ENCODE measurements at places on chromosomes 2 and 18. TPM values are rescaled to one million over a fixed set of nuclear protein-coding genes. Genes with fewer than 3 reads are reported as not detected.

- no peak for DNase-seq
These were observed 244.6 kb upstream of the NT5C1B start for GRCh38 chr2:18833941-18834340.

ADAM23 gene
- 0.17 TPM for total RNA-seq

GRCh38 chr18:24421831-24422230, 4.6 kb upstream of the IMPACT start:
- no peaks in the 10 kb centered on the region for H3K36me3 ChIP-seq
- H3K4me3 ChIP-seq: no peak overlapping the region

- DNase-seq: no peak
- peaks cover 5% of the 10 kb centered on the region for H3K27me3 ChIP-seq
- no peaks in the 10 kb centered on the region for H3K4me1 ChIP-seq
These were observed 392.9 kb downstream of the ZNF516 start for GRCh38 chr18:76102156-76102555.

GRCh38 chr2:124610141-124610540, 585.1 kb downstream of the CNTNAP5 start:
- no peaks in the 10 kb centered on the region for H3K36me3 ChIP-seq
- H3K27me3 ChIP-seq: no peaks in the 10 kb centered on the region
- H3K27ac ChIP-seq: no peak overlapping the region
- H3K4me3 ChIP-seq: no peak overlapping the region
- DNase-seq: no peak

DNA sequence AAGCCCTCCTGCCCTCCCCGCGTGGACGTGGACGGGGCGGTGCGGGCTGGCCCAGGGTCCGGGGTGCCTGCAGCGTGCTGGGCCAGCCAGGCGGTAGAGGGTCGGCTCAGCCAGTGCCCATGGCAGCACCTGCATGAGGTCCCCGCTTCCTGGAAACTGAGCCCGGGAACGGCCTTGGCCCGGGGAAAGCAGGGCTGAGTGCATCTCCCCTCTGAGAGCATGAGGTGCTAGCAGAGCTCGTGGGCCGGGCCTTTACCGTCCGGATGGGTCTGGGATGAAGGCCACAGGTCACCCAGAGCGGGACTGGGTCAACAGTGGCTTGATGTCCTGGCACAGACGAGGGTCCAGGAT, 39.8 kb downstream of the TSHZ1 start:
- H3K4me3 ChIP-seq: no peak overlapping the region
- H3K36me3 ChIP-seq: no peaks in the 10 kb centered on the region
- DNase-seq: no peak
- H3K27me3 ChIP-seq: no peaks in the 10 kb centered on the region
- peak overlapping the region; percentile 46 for H3K27ac ChIP-seq

DNA sequence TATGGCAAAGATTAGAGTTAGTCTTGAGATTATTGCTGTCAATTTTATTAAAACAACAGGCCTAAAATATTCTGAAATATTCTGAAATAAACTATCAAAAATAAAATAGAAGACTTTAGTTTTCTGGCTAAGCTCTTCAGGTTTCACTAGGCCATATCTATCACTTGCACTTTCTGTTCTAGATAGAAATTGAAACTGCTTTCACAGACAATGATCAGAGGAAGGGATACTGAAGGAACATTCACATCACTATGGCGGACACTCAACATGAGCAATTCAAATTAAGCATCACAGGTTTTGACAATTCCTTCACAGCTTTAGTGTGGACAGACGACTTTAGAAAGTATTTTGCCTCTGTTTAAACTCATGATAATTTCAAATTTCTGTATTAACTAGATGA, 586.4 kb upstream of the REG3G start:
- no peaks in the 10 kb centered on the region for H3K27me3 ChIP-seq
- H3K4me3 ChIP-seq: no peak overlapping the region
- DNase-seq: no peak
- H3K4me1 ChIP-seq: no peaks in the 10 kb centered on the region
- H3K36me3 ChIP-seq: no peaks in the 10 kb centered on the region
- H3K27ac ChIP-seq: no peak overlapping the region

- no peaks in the 10 kb centered on the region for H3K36me3 ChIP-seq
- H3K27me3 ChIP-seq: no peaks in the 10 kb centered on the region
- no peak overlapping the region for H3K4me3 ChIP-seq
These were observed 415.7 kb upstream of the FIGN start for GRCh38 chr2:164151522-164151921.

DNA sequence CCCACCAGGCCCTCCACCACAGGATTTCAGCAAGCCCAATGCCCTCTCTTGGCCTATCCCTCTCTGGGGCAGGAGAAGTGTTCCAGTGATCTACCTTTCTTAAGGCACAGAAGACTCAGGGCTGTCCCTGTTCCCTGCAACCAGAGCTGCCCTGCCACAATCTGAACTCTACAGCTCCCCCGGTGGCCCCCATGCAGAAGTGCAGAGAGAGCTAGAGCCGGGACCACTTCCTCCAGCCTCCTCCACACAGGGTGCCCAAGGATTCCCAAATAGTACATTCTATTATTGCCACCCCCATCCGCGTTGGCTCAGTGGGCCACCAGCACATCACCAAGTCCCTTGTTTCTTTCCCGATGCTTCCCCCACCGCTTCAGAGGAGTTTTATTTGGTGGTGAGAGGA, 114.8 kb upstream of the PTPRM start:
- no peak overlapping the region for H3K4me3 ChIP-seq
- no peak overlapping the region for H3K27ac ChIP-seq
- H3K36me3 ChIP-seq: no peaks in the 10 kb centered on the region
- no peaks in the 10 kb centered on the region for H3K4me1 ChIP-seq
- H3K27me3 ChIP-seq: peaks cover 4% of the 10 kb centered on the region

DNA sequence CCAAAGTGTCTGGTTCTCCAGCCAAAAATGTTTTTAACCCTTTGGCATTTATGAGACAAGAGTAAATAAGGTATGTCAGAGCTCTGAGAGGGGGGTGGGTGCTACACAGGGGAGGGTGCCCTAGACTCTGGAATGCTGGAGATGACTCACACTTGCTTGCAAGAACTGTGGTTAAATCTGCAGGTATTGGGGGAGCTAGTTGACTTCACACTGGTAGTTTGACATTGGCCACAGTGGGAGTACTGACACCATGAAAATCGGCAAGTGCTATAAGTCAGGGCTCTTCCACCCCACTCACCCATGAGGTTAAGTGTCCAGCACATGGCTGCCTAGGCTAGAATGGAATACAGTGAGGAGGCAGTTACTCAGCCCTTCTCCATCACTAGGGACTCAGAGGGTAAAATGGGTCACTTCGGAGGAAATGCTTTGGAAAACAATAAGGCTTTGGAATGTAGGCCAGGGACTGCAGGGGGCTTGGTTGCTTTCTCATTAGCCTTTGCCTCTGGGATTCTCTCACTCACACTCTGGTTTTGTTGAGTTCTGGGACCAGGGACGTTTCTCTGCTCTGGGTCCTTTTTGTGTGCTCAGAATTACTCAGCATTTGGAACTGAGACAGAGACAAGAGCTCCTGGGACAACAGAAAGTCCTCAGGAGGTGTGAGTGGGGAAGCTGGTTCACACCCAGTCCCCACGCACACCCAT, 91.6 kb downstream of the ACKR3 start:
- no peaks in the 10 kb centered on the region for H3K36me3 ChIP-seq
- no peak overlapping the region for H3K27ac ChIP-seq
- no peaks in the 10 kb centered on the region for H3K4me1 ChIP-seq
- no peaks in the 10 kb centered on the region for H3K27me3 ChIP-seq

DNA sequence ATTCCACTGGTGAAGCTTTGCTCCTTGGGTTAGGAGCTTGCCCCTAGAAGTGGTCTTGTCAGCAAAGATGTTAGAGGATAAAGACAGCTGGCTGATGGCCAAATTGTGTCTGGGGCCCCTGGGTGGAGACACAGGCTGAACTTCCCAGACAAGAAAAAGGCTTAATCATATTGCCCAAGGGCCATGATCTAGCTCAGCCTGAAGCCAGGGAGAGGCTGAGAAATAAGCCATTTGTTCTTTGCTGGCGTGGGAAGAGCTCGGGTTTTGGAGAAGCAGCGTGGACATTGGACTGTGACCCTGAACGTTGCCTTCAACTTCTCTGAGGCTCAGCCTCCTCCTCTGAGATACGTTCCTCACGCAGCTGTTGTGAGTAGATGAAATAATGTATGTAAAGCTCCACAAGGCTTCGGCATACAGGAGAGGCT, 153.0 kb downstream of the ZFP36L2 start:
- H3K27ac ChIP-seq: no peak overlapping the region
- no peak overlapping the region for H3K4me3 ChIP-seq
- peak; percentile 81 for DNase-seq
- H3K36me3 ChIP-seq: no peaks in the 10 kb centered on the region

DNA sequence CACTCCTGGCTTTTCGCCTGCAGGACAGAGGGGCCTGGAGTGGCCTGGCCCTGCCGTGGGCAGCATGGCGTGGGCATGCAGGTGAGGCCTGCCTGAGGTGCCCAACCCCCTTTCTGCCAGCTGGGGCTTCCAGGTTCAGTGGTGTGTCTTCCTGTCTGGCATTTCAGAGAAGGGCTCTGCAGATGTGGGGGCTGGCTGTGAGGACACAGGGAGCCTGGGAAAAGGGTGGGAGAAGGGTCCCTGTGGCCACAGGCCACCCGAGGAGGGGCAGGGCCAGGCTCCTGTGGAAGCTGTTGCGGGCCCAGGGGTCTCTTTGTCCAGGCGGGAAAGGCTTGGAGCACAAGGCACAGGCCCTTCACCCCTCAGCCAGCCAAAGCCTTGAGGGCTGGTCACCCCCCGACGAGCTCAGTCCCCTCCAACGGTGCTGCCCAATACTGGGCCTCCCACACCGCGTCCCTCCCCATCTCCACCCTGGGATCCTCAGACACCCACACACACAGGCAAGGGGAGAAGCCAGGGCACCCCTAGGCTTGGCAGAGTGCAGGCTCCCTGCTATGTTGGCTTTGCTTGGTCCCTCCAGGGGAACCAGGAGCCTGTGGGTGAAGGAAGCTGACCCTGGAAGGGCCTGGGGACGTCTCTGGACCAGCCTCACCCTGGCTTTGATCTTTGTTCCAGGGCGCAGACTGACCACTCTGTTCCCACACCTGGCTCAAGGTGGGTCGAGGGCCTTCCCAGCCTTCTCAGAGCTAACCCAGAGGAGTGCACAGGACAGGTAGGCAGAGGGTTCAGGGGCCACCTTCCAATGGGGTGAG, 3.7 kb upstream of the AQP12A start:
- H3K27ac ChIP-seq: no peak overlapping the region
- no peak overlapping the region for H3K4me3 ChIP-seq
- H3K36me3 ChIP-seq: no peaks in the 10 kb centered on the region
- H3K4me1 ChIP-seq: no peaks in the 10 kb centered on the region

DNA sequence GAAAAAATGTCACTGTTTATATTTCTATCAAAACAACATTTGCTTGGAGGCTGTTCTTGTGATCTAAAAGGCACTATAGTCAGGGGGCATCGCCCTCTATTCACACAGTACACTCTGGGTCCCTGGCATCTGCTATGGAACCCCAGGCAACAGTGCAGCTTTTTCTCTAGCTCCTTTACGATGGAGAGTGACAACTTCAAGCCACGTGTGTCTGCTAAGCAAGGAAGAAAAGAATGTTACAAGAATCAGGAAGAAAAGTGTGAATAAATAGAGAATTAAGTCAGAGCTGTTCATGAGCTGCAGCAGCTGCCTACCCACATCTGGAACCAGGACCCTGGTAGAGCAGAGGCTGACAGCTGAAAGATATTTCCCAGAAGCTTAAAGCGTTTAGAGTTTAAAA, 11.2 kb downstream of the RND3 start:
- no peak overlapping the region for H3K4me3 ChIP-seq
- H3K36me3 ChIP-seq: peaks cover 4% of the 10 kb centered on the region
- no peaks in the 10 kb centered on the region for H3K27me3 ChIP-seq

All from liver (tissue), 10 donors.